ENCODE measurements at places on chromosomes 16 and 17. TPM values are rescaled to one million over a fixed set of nuclear protein-coding genes. Genes with fewer than 3 reads are reported as not detected.
A peak's percentile ranks its signal among the peaks of the same experiment; 100 is the strongest.

POLR2A gene
- total RNA-seq, result 256 TPM

CBX8 gene
- total RNA-seq, result 5.5 TPM

KIFC3 gene
- 0.82 TPM for total RNA-seq

NPIPB9 gene
- 7.0 TPM for total RNA-seq

CCL16 gene
- not detected for total RNA-seq

- peaks cover 8% of the 10 kb centered on the region for H3K27me3 ChIP-seq
- no peak overlapping the region for H3K4me3 ChIP-seq
- no peak for ATAC-seq
- no peak overlapping the region for H3K27ac ChIP-seq
- H3K4me1 ChIP-seq, result no peaks in the 10 kb centered on the region
- no peaks in the 10 kb centered on the region for H3K36me3 ChIP-seq
Observed at GRCh38 chr17:3532859-3533142, 24.8 kb downstream of the TRPV3 start.

DNA sequence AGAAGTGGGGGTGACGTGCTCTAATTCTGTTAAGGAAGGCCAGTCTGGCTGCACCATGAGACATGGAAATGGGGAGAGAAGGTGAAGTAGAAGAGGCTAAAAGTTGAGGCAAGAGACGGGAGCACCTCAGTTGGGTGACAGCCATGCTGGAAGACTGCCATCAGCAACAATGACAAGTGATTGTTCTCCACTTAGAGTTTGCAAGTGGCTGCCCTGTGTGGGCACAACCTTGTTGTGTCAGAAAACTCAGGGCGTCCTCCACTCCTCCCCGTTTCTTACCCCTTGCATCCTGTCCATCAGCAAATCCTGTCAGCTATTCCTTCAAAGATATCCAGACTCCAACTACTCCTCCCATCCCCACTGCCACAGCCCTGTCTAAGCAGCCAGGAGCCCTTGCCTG lies 17.6 kb downstream of the CES1 start:
- H3K27ac ChIP-seq, result no peak overlapping the region
- H3K4me3 ChIP-seq, result no peak overlapping the region
- H3K36me3 ChIP-seq, result no peaks in the 10 kb centered on the region
- H3K27me3 ChIP-seq, result peaks cover 38% of the 10 kb centered on the region
- ATAC-seq, result no peak

- no peaks in the 10 kb centered on the region for H3K4me1 ChIP-seq
- H3K27me3 ChIP-seq, result peaks cover 60% of the 10 kb centered on the region
- no peak overlapping the region for H3K27ac ChIP-seq
- H3K4me3 ChIP-seq, result no peak overlapping the region
- no peak for ATAC-seq
Observed at GRCh38 chr17:38600906-38601305, 4.8 kb downstream of the SRCIN1 start.

GRCh38 chr17:57600074-57600473 lies 145.0 kb downstream of the CCDC182 start:
- H3K36me3 ChIP-seq, result peaks cover 18% of the 10 kb centered on the region
- peak; percentile 64 for ATAC-seq
- H3K4me1 ChIP-seq, result peaks cover 45% of the 10 kb centered on the region
- H3K4me3 ChIP-seq, result peak overlapping the region; percentile 69
- H3K27ac ChIP-seq, result peak overlapping the region; percentile 92

DNA sequence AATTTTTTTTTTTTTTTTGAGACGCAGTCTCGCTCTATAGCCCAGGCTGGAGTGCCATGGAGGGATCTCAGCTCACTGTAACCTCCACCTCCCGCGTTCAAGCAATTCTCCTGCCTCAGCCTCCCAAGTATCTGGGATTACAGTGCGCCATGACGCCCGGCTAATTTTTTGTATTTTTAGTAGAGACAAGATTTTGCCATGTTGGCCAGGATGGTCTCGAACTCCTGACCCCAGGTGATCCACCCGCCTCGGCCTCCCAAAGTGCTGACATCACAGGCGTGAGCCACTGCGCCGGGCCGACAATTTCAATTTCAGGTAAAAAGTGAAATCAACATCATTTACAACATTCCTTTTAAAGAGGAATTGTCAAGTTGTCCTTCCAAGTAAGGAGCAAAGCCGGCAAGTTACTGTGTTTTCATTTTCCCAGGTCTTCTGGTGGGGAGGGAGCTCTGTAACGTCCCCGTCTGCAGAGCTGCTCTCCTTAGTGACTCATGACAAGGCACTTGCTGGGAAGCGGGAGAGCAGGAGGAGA lies 873 bp downstream of the NPLOC4 start:
- peak overlapping the region; percentile 98 for H3K27ac ChIP-seq
- H3K4me1 ChIP-seq, result peaks cover 5% of the 10 kb centered on the region

DNA sequence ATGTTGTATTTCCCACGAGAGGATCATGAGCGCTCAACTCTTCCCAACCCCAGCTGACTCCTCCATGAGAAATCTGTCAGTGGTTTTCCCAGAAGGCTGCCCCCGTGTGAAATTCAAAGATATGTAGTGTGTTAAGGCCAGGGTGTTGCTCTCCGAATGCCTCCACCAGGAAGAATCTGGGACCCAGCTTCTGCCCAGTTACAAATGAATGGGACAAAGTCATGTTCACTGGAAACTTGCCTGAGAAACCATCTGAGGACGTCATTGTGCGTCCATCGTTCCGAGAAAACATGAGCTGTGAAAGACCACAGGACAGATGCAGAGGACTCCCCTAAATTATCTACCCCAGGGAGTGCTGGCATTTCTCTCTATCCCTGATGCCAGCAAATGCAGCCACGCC lies 86.0 kb downstream of the AIPL1 start:
- H3K4me1 ChIP-seq, result no peaks in the 10 kb centered on the region
- peaks cover 35% of the 10 kb centered on the region for H3K27me3 ChIP-seq
- H3K27ac ChIP-seq, result no peak overlapping the region
- no peak overlapping the region for H3K4me3 ChIP-seq
- no peaks in the 10 kb centered on the region for H3K36me3 ChIP-seq
- no peak for ATAC-seq

DNA sequence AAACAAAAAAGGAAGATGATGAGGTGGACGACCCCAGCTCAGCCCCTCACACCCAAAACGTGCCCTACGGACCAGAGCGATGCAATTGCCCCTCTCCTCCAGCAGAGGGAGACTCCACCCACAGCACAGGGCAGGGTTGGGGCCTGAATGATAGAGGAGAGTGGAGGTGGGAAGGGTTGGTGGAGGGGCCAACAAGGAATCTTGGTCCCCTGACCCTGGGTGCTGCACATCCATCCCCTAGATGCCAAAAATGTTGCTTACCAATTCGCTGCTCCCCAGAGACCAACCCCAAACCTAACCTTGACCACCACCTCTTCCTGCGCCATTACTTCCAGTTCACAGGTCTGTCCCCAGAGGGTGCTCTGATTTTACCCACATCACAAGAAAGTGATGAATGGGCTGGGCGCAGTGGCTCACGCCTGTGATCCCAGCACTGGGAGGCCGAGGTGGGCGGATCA lies 12.9 kb downstream of the P2RX5 start:
- H3K27ac ChIP-seq, result no peak overlapping the region
- no peaks in the 10 kb centered on the region for H3K4me1 ChIP-seq

DNA sequence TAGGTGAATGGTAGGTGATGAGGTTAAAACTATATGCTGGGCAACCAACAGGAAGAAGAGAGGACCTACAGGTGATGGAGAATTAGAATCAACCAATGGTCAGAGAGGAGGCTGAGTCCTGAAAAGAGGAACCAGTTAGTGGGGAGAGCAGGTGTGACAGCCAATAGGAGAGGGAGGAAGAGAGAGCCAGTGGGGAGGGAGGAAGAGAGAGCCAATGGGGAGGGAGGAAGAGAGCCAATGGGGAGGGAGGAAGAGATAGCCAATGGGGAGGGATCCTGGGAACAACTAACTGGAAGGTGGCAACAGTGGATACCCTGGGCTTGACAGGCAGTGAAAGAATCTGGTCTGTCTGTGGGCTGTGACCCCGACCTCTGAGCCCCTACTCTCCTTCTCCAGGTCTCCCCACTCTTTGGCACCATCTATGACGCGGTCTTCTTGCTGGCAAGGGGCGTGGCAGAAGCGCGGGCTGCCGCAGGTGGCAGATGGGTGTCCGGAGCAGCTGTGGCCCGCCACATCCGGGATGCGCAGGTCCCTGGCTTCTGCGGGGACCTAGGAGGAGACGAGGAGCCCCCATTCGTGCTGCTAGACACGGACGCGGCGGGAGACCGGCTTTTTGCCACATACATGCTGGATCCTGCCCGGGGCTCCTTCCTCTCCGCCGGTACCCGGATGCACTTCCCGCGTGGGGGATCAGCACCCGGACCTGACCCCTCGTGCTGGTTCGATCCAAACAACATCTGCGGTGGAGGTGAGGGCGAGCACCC lies 3.7 kb downstream of the GUCY2D start:
- H3K4me3 ChIP-seq, result no peak overlapping the region
- no peaks in the 10 kb centered on the region for H3K36me3 ChIP-seq
- peaks cover 27% of the 10 kb centered on the region for H3K27me3 ChIP-seq
- no peak overlapping the region for H3K27ac ChIP-seq
- peak; percentile 49 for ATAC-seq

- no peak for ATAC-seq
- peaks cover 14% of the 10 kb centered on the region for H3K4me1 ChIP-seq
- H3K27me3 ChIP-seq, result no peaks in the 10 kb centered on the region
- H3K36me3 ChIP-seq, result peaks cover 9% of the 10 kb centered on the region
- H3K4me3 ChIP-seq, result no peak overlapping the region
Observed at GRCh38 chr17:31546650-31547049, 155.2 kb downstream of the RAB11FIP4 start.

Measured in activated T-helper 17 cell treated with anti-CD3 and anti-CD28 coated beads, Interleukin-2, amount 50 U/mL, for 72 hours (primary cell).